Stimulated activated CD8-positive, alpha-beta memory T cell treated with anti-CD3 and anti-CD28 coated beads, Interleukin-2, amount 100 ng/mL, for 1 hour (primary cell): ENCODE measurements at places on chromosomes 5 and 9.

- DNase-seq = no peak
Observed at GRCh38 chr9:7210854-7211637, 453.3 kb downstream of the KDM4C start.

- no peak for DNase-seq
Observed at GRCh38 chr5:111627862-111628261, 115.5 kb upstream of the STARD4 start.

DNA sequence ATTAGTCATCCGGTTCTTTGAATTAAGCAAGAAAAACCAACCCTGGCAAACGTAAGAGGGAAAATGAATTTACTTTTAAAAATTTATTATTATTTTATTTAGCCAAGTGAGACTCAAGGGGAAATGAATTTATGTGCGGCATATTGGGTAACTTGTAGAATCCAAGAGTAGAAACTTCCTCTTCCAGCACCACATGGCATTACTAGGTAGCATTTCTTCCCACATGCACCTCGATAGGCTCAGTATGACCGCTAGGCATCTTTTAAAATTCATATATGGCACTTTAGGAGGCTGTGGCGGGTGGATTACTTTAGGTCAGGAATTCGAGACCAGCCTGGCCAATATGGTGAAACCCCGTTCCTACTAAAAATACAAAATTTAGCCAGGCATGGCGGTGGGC, 17.6 kb upstream of the MYO10 start:
- no peak for DNase-seq

GRCh38 chr9:84667571-84668195, 1.8 kb upstream of the NTRK2 start:
- no peak for DNase-seq

DNA sequence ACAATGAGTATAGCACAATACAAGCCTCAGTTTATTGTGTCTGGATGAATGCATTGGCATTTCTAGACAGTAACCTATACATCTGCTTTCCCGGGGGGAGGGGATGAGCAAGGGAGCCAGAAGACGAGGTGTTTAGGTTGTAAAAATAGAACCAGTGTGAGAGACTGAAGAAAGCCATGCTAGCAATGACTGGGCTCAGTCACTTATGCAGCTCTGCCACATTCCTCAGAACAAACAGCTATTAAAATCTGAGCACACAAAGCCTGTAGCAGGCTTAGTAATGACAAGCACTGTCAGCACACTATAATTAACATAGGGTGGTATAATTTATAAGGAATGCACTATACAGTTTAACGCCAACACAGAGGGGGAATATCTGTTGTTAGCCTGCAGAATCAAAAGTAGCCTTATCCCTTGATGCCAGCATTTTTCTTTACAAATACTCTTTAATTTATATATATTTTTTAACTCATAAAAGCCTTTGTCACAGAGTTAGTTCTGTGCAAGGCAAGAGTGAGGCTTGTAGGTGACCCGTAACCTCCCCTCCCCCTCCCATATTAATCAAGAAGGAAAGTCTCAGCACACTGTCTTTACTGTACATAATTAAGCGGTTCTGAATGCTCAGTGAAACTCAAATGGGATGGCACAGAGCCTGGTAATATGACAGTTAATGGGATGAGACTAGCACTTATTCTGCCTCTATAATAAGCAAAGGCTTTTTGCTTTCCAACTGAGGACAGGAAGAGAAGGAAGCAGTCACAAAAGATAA, 295.4 kb downstream of the CSNK1G3 start:
- DNase-seq = no peak

GRCh38 chr9:71353720-71354119, 232.3 kb upstream of the TRPM3 start:
- no peak for DNase-seq

GRCh38 chr5:163505368-163506094, at the start of gene MAT2B:
TSS of gene MAT2B (plus strand) at chr5:163505619. CDS start at chr5:163505687, 68 bp downstream.
- DNase-seq = peak; percentile 90

DNA sequence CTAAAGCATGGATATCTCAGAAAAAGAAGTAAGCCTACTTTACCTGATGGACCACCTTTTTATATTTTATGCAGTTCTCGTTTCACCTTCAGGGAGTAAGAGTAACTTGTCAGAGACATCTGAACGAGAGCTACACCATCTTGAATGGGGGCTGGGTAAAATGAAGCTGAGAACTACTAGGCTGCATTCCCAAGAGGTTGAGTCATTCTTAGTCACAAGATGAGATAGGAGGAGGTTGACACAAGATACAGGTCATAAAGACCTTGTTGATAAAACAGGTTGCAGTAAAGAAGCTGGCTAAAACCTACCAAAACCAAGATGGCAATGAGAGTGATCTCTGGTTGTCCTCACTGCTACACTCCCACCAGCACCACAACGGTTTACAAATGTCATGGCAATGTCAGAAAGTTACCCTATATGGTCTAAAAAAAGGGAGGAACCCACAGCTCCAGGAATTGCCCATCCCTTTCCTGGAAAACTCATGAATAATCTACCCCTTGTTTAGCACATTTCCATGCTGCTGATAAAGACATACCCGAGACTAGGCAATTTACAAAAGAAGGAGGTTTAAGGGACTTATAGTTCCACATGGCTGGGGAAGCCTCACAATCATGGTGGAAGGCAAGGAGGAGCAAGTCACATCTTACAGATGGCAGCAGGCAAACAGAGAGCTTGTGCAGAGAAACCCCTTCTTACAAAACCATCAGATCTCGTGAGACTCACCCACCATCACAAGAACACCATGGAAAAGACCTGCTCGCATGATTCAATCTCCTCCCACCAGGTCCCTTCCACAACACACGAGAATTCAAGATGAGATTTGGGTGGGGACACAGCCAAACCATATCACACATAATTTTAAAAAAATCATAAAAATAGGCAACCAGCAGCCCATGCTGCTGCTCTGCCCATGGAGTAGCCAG, 62.5 kb downstream of the GIN1 start:
- no peak for DNase-seq

- no peak for DNase-seq
Observed at GRCh38 chr9:80097476-80097875, 525.7 kb downstream of the TLE4 start.

GRCh38 chr9:100084734-100085133, 14.1 kb downstream of the ERP44 start:
- no peak for DNase-seq

GRCh38 chr9:37902796-37903646, 906 bp downstream of the SLC25A51 start:
- no peak for DNase-seq
